CD4-positive, alpha-beta T cell treated with Interleukin-21 for 1 hour (primary cell): ENCODE measurements at places on chromosomes 7 and 10.

DNA sequence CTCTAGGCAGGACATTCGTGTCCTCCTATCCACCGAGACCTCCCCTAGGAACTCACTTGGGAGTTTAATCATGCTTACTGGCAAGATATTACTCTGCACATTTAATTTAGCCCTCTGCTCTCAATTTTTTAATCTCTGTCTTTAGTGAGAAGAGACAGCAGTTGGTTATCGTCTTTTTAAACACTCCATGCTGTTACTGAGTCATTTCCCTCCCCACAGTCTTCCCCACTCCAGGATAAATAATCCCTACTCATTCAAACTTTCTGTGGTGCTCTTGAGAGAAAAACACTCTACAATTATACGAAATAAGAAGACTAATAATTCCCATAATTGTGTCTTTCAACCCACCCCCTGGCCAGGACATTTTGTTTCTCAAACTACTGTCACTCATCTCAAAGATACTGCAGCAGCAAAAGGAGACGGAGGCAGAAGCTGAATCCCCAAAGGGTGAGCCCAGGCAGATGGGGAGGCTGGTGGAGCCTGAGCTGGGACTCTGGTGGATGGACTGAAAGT is 84.2 kb downstream of the ANK3 start:
- no peak for DNase-seq

- no peak for DNase-seq
Measured at GRCh38 chr10:34606890-34607289, 208.2 kb downstream of the PARD3 start.

GRCh38 chr7:151728746-151729145 is 148.2 kb downstream of the PRKAG2 start:
- no peak for DNase-seq

- DNase-seq, result no peak
Measured at GRCh38 chr7:26918241-26918640, 53.9 kb upstream of the SKAP2 start.

GRCh38 chr10:110036640-110037039 is 28.9 kb downstream of the ADD3 start:
- no peak for DNase-seq

GRCh38 chr7:101824440-101824839 is 7.0 kb downstream of the CUX1 start:
- DNase-seq, result no peak

GRCh38 chr7:23183279-23184012 is 1.6 kb downstream of the NUP42 start:
- no peak for DNase-seq
